ENCODE measurements at places on chromosomes 5 and 9. TPM values are rescaled to one million over a fixed set of nuclear protein-coding genes. Genes with fewer than 3 reads are reported as not detected.

CNTNAP3 gene
- 3.8 TPM for polyA plus RNA-seq

DNA sequence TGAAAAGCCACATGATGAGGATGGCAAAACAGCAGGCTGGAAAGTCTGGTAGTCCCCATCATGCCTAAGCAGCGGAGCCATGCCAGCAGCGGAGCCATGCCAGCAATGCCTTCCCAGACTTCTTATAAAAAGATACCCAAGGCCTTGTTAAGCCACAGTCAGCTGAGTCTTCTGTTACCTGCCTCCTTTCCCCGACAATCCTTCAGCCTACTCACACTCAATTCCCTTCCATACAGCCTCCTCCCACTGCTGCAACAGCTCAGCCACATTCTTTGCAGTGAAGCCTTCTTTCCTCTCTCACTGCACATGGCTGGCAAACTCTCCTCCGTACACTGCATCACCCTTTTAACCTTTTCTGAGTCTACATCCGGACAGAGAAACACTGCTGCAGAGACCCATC, 114.9 kb downstream of the AUH start:
- no peak for DNase-seq

- DNase-seq = no peak
Observed at GRCh38 chr9:36423206-36423605, 23.1 kb upstream of the RNF38 start.

DNA sequence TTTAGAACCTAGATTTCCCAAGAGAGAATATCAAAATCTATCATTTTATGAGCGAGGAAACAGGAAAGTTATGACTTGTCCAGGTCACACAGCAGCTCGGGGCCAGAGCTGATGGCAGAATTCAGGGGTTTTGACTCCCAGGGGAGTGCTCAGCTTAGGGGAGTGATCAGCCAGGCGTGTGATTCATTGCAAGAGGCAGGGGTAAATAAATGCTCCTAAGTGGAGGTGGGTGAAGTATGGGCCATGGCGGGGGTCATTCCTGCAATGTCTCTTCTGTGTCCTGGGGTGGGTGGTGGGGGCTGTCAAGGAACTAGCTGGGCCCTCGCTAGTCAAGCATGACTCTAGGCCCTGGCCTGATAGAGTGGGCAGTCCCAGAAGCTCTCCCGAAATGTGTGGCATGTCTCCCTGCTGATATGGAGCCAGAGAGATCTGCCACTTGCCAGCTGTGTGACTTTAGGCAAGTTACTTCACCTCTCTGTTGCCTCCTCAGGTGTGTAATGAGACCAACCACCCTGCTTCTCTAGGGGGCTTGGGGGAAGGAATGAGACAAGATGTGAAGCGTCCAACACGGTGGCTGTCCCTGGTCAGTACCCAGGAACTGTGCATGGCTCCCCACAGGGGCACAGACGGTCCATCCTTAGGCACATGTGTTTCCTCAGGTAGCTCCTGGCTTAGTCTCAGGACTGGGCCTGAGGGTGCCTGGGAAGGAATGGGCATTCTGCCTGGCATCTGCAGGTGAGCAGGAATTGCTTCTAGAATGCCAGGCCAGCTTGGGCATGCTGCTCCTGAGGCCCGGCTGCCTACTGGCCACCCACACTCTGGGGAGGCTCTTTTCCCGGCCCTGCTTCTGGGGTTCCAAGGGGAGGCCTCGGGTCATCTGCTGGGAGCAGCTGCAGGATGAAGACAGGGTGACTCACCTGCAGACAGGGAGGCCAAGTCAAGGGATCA, 36.5 kb upstream of the SH3PXD2B start:
- no peak for DNase-seq

- DNase-seq = peak; percentile 69
Observed at GRCh38 chr5:148965511-148966265, 97.2 kb downstream of the SH3TC2 start.

DNA sequence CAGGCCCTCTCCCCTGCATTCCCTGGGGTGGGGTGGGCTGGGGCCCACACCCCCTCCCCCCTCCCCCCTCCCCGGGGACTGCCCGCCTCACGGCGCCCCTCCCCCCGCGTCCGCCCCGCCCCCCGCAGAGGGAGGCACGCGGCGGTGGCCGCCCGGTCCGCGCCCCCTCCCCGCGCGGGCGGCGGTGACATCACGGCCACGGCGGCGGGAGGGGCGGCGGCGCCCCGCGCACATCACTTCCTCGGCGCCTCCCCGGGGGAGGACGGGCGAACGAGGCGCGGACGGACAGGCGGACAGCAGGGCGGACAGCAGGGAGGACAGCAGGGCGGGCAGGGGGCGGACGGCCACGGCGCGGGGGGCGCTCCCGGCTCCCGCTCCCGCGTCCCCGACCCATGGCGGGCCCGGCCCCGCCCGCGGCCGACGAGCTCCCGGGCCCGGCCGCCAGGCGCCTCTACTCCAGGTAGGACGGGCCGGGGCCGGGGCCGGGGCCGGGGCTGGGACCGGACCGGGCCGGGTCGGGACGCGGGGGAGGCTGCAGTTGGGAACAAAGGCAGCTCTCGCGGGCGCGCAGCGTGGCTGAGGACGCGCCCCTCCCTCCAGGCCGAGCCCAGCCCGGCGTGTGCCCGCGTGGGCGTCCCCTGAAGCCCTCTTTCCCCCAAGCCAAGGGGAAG, at the start of gene GPSM1:
Gene GPSM1, plus strand, starts transcription at position 236 of the 671 bp plus-strand sequence. Its CDS starts 157 bp downstream, at position 393.
- no peak for DNase-seq

DNA sequence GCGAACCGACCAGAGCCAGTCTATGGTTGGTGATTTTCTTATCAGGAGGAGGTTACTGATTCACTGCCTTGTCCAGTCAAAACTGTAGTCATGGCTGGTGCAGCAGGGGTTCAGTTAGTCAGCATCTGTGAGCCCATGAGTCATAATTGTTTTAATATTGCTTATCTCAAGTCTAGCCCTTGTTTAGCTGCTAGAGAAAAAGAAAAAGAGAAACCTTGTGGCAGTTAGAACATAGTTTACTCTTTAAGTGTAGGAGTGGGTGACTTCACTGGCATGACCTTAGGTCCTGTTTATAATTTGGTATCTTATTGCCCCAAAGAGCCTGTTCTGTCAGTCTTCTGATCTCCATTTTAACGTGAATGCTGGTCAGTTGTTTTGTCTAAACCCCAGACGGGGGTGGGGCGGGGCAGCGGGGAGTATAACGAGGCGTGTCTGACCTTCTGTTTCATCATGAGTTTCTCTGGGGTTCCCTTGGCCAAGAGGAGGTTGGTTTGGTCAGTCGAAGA, 76.9 kb upstream of the NFIL3 start:
- DNase-seq = no peak

DNA sequence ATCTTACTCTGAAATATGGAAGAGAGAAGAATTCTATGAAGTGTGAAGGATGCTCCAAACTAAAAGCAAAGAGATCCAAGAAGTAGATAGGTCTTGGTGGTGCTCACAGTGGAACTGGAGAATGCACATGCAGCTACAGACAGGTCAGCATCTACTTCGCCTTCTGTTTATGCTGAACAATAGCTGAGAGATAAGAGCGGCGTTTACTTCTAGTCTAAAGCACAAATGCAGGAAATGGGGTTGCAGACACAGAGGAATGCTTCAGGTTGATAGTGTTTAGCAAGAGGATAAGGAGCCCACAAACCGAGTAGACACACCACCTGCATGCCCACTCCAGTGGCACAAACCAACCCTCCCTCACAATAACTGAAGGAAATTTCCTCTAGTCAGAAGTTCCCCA, 180.0 kb upstream of the RGMB start:
- DNase-seq = no peak

ZBTB34 gene
- 22.7 TPM for polyA plus RNA-seq

Data from right renal cortex interstitium (tissue), 3 donors.